ENCODE measurements at places on chromosomes 1 and 21. TPM values are rescaled to one million over a fixed set of nuclear protein-coding genes. Genes with fewer than 3 reads are reported as not detected.

The OR2L13 gene
- total RNA-seq = not detected

The CNR2 gene
- total RNA-seq = not detected

The THEM5 gene
- total RNA-seq = not detected

The TSPEAR gene
- total RNA-seq = not detected

The NSUN4 gene
- 12.5 TPM for total RNA-seq

The HSD3B2 gene
- total RNA-seq = not detected

The APCS gene
- not detected for total RNA-seq

The TINAGL1 gene
- total RNA-seq = 4.7 TPM

The ZNF695 gene
- total RNA-seq = 1.2 TPM

The KIAA0040 gene
- 0.22 TPM for total RNA-seq

The DISC1 gene
- total RNA-seq = 1.2 TPM

The AMY2A gene
- not detected for total RNA-seq

The STRIP1 gene
- 41.9 TPM for total RNA-seq

The TMEM82 gene
- total RNA-seq = not detected

The CRNN gene
- total RNA-seq = not detected

The LRRC38 gene
- total RNA-seq = not detected

The CAPN8 gene
- 0.25 TPM for total RNA-seq

The ADIPOR1 gene
- 83.2 TPM for total RNA-seq

The JAM2 gene
- 1.9 TPM for total RNA-seq

The NEXN gene
- total RNA-seq = 17.2 TPM

The C8A gene
- not detected for total RNA-seq

The RXFP4 gene
- total RNA-seq = not detected

The GPR37L1 gene
- not detected for total RNA-seq

The OVAAL gene
- total RNA-seq = not detected

The SLAMF7 gene
- not detected for total RNA-seq

The USP21 gene
- 6.3 TPM for total RNA-seq

The CR1L gene
- total RNA-seq = not detected

The BEND5 gene
- total RNA-seq = not detected

The ZMYND12 gene
- 3.2 TPM for total RNA-seq

The VASH2 gene
- not detected for total RNA-seq

The FGR gene
- total RNA-seq = not detected

The C1orf185 gene
- not detected for total RNA-seq

The GOLT1A gene
- total RNA-seq = not detected

The CFHR4 gene
- not detected for total RNA-seq

The AGBL4 gene
- not detected for total RNA-seq

The SERINC2 gene
- total RNA-seq = 34.4 TPM

The GCSAML gene
- not detected for total RNA-seq

The PADI3 gene
- not detected for total RNA-seq

The LDLRAD1 gene
- not detected for total RNA-seq

The MIXL1 gene
- total RNA-seq = not detected

The ZNF683 gene
- total RNA-seq = not detected

The ACBD6 gene
- total RNA-seq = 45.9 TPM

The SLAMF1 gene
- total RNA-seq = not detected

The LCE3D gene
- not detected for total RNA-seq

The DCAF6 gene
- 63.4 TPM for total RNA-seq

The SHE gene
- total RNA-seq = not detected

The UCHL5 gene
- 17.5 TPM for total RNA-seq

The RIPPLY3 gene
- total RNA-seq = not detected

The SLC1A7 gene
- total RNA-seq = 0.13 TPM

The LRRC53 gene
- not detected for total RNA-seq

All from GM23248 (cell line).